Activated CD4-positive, alpha-beta T cell treated with anti-CD3 and anti-CD28 coated beads, Interleukin-2, amount 10 ng/mL, durations not matched to agents 7 days and 5 days (primary cell): ENCODE measurements at places on chromosomes 4 and X. TPM values are rescaled to one million over a fixed set of nuclear protein-coding genes. Genes with fewer than 3 reads are reported as not detected.
A peak's percentile ranks its signal among the peaks of the same experiment; 100 is the strongest.

The FAM236A gene
- not detected for total RNA-seq

The FRMPD3 gene
- total RNA-seq: not detected

DNA sequence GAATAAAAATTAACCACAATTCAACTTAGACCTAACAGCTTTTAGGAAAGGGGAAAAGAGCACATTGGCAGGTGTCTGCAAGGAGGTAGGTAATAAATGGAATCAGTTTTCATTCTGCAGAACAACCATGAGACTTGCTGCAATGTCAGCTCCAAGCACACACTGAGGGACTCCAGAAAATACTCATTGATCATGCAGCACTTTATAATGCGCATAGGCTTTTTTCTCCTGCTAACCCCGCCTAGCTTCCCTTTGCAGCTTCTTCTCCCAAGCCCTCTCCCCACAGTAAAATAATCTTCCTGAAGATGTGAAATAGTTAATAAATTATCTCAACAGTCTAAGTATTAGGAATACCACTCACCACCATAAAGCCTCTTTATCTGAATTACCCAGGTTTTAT lies 36.9 kb downstream of the ANKRD17 start:
- no peak for DNase-seq

DNA sequence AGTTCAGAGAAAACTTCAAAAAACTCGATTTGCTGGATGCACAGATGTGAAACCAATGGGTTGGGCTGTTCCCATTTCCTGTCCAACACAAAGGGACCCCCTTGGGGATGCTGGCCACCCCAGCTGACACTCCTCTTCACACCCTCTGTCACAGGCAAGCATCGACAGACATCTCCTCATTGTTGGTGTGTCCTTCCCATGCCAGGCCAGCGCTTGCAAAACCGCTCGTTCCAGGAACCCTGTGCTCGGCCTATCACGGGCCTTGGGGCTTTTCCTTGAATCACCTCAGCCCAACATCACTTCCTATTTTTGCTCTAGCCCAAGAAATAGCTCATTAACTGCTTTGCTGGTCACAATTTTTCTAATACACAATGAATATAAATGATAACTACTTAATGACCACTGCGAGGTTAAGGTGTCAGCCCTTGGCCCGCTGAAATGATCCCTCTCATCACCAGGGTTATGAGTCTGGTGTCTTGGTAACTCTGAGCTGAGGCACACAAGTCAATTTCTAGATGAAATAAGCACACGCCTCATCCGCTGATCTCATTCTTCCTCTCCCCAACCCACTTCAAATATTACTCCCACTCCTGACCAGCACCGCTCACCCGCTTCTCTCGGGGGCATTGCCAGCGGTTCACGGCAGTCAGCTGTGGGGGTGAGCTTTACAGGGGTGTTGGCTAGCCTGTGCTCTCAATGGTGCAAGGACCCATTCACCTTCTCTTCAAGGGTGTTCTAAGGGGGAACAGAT lies 32.3 kb downstream of the BCOR start:
- peak; percentile 27 for DNase-seq
